ENCODE measurements at places on chromosomes 4 and X.

- DNase-seq: no peak
These were observed 66.1 kb downstream of the AGTR2 start for GRCh38 chrX:116236666-116237065.

- no peak for DNase-seq
These were observed 57.6 kb downstream of the RWDD4 start for GRCh38 chr4:183601381-183601780.

- DNase-seq: no peak
These were observed 636 bp upstream of the TIMM8A start for GRCh38 chrX:101349193-101349562.

DNA sequence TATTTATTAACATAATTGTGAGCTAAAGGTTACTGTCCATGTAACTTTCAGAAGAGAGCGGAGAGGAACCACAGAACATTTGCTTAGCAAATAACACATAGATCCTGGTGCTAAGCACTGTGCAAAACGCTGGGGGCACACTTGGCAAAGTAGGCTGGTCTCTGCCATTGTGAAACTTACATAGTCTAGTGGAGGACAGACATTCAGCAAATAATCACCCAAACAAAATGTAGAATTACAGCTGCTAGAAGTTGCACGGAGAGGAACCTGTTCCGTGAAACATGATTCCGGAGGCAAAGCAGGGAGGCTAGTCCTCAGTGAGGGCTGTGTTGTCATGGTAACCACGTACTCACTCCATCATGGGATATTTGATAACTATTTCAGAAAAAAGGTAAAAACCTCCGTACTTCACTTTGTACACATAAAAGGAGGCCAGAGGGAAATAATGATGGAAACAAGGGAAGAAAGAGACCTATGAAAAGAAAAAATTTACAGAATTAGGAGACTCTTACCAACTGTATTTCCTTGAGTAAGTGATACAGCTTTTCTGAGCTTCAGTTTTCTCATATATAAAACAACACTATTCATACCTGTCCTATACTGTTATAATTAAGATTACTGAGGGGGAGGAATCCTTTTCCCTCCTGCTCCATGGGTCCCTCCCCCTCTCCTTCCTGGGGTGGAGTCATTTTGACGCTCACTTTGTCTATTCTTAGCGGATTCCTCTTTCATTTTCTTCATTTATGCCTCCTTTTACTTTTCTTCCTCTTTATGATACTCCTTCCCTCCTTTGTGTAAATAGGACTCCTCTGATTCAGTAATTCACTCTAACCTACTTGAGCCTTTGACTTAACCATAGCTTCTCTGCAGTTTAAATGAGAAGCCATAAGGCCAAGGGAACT is 825 bp upstream of the RASGEF1B start:
- DNase-seq: no peak

DNA sequence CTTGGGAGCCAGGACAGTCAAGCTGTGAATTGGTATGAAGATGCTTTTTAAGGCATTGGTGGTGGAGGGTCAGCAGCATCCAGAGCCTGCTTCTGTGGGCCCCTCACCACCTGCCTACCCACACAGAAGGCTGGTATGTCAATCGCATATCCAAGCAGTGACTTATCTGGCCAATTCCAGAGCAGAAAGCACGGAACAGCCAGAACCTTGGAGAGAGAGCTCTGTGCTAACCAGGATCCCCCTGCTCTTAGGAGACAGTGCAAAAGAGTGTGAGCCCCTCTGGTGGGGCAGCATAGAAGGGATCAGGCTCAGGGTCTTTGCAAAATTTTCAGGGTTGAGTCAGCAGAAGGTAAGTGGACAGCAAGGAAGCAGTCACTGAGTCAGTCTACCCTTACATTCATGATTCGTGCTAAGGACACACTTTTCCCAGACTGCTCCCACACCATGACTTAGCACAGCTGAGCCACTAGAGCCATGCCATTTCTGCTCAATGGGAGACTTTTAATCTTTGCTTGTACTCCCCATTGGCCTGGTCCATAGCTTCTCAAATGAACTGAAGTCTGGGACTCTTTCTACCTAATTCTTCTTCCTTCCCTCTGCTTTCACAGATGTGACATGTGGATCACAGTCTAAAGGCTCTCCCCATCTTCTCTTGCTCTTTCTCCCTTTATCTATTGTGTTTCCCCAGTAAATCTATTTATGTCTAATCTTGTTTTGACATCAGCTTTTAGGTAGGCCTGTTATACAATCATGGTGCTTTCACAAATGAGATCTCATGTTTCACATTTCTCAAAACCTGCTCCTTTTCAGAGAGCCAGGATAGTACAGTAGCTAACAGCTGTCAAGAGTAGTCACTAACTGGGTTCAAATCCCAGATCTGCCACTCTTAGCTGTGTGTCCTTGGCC is 20.0 kb downstream of the MORF4L2 start:
- DNase-seq: no peak

DNA sequence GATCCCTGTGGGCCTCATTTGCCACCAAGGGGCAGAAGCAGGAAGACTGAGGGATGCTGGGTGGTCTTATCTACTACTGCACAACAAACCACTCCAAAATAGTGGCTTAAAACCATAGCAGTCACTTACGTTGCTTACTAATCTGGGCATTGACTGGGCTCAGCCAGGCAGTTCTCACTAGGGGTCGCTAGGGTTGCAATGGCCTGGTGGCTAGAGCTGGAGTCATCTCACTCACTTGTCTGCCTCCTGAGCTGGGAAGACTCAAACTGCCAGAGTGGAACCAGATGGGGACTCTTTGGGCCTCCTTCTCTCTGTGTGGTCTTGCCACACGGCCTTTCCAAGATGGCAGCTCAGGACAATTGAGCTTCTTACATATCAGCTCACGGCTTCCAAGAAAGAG is 216.3 kb upstream of the BCOR start:
- DNase-seq: no peak

DNA sequence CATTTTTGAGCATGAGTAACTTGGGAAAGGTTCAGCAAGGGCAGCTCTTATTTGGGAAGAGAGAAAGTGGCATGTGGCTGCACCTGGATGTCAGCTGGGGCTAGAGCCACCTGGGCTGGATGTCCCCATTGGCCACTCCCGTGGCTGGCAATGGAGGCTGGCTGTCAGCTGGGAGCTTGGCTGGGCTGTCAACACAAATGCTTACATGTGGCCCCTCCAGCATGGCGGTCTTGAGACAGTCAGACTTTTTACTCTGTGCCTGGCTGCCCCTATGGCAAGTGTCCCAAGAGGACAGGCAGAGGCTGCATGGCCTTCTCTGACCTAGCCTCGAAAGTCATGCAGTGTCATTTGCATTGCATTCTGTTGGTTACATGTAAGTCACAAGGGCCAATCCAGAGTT is 99.6 kb downstream of the FAM53A start:
- DNase-seq: no peak

DNA sequence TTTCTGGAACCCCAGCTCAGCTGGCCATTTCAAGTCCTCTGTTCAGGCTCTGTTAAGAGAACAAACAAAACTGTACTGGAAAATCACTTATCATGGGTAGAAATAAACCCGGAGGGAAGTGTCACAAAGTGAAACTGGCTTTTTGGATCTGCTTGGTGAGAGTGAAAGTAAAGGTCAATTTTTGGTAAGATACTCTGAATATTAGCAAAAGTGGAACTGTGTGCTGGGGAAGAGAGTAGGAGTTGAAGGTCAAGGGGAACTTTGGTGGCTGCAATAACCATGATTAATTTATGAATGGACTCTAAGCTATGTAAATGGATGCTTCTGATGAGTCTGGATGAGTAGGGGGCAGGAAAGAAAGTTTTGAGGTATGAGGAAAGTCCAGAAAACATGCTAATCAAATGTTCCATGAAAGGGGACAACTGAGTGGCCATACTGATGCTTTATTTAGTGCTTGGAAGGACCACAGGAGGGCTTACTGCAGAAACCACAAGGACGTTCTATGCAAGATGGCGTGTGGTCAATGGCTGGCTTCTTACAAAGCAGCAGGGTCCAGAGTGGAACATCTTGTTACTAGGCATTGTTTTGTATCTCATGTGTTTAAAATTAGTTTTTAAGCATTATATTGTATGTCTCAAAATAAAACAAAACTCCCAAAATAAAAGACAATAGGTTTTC is 36.8 kb upstream of the TNIP3 start:
- DNase-seq: no peak

GRCh38 chr4:187178587-187178986 is 454.9 kb upstream of the FAT1 start:
- no peak for DNase-seq

DNA sequence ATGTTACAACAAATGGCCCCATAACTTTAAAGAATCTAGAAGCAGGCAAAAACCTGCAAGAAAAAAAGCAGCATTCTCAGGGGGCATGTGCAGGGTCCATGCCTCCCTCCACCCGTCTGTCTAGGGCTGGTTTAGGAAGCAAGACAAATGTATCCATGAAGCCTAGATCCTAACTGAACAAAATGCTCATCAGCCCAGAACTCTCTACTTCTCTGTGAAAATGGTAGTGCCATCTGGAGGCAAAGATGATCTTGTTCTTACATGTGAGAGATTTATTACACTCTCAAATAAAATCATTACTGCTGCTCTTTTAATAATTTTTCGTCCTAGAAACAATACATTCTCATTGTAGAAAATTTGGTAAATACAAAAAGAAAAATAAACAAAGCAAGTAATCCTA is 26.7 kb downstream of the NR3C2 start:
- no peak for DNase-seq

DNA sequence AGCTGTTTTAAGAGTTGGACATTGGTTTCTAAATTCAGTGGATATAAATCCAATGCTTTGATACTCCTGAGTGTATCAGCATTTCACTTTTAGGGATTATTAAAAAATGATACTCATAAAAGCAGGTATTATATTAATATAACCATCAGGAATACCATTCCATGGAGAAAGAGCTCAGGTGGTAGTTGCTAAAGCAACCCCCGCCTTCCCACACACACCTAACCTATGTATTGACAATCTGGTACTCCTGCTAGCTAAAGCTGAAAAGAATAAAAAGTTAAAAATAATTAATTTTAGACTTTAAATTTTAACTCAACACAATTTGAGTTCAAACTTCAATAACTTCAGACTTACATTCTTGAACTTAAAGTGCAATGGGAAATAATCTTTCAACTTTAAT is 717.1 kb upstream of the HS3ST1 start:
- DNase-seq: no peak

DNA sequence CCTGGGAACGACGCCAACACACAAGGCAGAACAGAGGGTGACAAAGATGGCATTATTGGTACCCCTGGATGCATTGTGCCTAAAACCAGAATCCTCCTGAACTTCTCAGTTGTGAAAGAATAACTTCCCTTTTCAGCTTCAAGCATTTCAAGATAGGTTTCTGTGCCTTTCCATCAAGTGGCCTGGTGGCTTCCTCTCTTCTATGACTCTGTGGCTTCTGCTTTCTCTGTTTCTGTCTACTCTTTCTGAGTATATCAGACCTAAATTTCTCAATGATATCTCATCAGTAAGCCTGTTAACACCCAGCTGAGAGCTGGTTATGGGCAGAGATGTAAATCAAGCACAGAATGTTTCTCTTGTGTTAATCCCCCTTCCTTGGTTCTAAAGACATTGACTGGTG is 21.4 kb upstream of the FAM9B start:
- no peak for DNase-seq

- no peak for DNase-seq
These were observed 140.1 kb upstream of the MED14 start for GRCh38 chrX:40875476-40875875.

DNA sequence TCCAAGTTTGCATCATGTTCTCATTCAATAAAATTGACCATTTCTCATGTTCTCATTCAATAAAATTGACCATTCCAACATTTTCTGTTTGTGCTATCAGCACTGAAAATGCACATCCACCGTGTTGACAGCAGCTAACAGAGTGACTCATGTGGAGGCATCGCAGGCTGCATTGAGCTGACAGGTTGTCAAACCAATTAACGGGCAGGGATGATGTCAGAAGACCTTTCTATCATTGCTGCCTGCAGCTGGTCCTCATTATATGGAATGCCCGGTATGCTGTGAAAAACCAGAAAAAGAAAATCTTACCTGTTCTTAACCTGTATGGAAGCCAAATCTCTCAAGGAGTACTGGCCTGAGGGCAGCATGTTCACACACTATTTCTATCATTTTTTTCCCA is 202.0 kb downstream of the SMIM20 start:
- DNase-seq: no peak

DNA sequence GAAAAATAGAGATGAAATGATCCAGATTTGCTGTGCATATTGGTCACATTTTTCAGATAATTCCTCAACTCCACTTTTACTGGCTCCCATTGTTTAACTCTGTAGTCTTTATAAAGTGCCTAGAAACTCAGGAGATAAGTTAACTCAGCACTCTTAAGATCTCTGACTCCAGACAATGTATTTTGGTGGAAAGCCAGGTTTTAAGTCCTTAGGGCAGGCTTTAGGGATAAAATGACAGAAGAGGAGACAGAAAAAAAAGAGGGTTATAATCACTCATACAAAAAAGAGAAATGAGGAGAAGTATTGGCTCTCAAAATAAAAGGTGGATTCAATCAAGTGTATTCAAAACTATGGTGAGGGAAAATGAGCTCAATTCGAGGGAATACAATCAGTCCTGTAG is 674.8 kb upstream of the INTU start:
- DNase-seq: no peak

GRCh38 chrX:126994032-126994600 is 174.6 kb downstream of the PRR32 start:
- no peak for DNase-seq

GRCh38 chr4:107497054-107497453 is 223.0 kb downstream of the PAPSS1 start:
- no peak for DNase-seq

DNA sequence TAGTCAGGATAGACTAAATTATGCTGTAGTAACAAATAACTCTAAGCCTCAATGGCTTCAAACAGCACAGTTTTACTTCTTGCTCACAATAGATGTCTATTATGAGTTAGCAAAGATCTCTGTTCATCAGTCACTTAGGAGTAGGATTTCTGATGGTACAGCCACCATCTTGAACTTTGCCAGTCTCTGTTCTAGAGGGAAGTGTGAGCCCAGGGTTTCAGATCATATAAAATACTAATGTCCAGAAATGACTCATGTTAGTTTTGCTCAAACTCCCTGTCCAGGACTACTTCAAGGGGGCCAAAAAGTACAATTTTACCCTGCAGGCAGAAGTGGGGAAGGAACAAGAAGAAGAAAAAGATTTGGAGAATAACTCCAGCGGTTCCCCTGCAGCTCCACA is 77.1 kb upstream of the LSM6 start:
- no peak for DNase-seq

GRCh38 chr4:79211490-79211889 is 114.4 kb downstream of the NAA11 start:
- DNase-seq: no peak

Data from stimulated activated CD4-positive, alpha-beta T cell treated with anti-CD3 and anti-CD28 coated beads, Interleukin-2, amount 100 ng/mL, for 24 hours (primary cell).